ENCODE measurements at places on chromosomes 7 and 10. TPM values are rescaled to one million over a fixed set of nuclear protein-coding genes. Genes with fewer than 3 reads are reported as not detected.

DNA sequence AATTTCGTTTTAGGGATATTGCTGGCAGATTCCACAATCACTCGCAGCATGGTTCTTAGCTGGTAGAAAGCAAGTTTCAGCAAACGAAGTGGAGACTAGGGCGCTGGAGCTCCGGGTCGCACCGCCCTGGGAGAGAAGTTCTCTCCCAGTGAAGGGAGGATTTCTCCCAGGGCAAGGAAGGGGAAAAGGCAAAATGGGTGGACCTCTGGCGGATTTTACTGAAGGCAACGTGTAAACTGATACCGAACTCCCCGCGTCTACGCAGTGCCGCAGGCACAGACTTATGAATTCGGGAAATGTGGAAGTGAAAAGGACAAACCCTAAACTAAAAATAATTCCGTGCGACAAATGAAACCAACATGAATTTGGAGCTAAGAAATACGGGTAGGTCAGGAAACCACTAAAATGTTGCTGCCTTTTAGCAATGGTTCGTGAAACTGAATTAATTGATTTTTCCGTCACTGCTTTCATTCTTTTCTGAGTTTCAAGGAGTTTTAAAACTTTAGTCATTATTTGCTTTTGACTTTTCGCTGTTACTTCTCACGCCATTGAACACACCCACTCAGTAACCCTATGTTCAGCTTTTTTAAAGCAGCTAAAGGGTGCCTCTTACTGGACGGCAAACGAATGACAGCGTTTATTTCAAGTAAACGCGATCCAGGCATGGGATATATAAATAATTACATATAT is at the start of gene MYOF:
Gene MYOF (minus strand): TSS at position 190 of the 690 bp plus-strand sequence. CDS start 140 bp downstream, at position 50.
- DNase-seq, result no peak

- no peak for DNase-seq
Observed at GRCh38 chr7:37532636-37533035, 84.0 kb upstream of the ELMO1 start.

Gene CLDN4
- 0.19 TPM for total RNA-seq

Gene DPP6
- 1.7 TPM for total RNA-seq

Gene PNLIP
- total RNA-seq, result 1.1 TPM

Gene SLC16A9
- 0.60 TPM for total RNA-seq
